NCI-H1105 (cell line): ENCODE measurements at places on chromosomes 1 and 21.

DNA sequence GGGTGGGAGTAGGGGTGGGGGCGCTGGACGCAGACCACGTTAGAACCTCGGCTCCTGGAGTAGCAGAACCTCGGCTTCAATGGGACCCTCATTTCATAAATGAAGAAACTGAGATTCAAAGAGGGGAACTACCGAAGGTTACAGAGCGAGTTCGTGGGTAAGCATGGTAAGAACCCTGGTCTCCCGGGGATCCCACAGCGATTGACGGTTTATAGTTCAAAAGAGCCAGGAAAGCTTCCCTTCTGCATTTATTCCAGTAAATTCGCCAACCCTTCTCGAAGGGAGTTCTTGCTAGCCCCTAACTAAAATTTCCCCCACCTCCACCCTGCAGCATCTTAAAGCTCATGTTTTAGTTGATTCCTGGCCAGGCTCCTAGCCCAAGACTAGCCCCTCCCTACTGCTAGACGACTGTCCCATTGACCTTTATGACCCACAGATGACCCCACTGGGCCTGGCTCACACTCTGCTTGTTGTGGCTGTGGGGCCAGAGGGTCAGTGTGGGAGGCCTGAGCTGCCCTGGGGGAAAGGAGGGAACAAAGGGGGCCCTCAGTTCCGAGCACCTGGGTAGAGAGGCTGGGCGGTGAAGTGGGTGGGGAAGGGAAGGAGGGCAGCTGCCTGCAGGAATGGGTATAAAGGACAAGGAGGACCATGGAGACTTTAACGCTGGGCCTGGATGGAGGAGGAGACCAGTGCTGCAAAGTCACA is 558 bp upstream of the KIF21B start:
- no peak for DNase-seq

DNA sequence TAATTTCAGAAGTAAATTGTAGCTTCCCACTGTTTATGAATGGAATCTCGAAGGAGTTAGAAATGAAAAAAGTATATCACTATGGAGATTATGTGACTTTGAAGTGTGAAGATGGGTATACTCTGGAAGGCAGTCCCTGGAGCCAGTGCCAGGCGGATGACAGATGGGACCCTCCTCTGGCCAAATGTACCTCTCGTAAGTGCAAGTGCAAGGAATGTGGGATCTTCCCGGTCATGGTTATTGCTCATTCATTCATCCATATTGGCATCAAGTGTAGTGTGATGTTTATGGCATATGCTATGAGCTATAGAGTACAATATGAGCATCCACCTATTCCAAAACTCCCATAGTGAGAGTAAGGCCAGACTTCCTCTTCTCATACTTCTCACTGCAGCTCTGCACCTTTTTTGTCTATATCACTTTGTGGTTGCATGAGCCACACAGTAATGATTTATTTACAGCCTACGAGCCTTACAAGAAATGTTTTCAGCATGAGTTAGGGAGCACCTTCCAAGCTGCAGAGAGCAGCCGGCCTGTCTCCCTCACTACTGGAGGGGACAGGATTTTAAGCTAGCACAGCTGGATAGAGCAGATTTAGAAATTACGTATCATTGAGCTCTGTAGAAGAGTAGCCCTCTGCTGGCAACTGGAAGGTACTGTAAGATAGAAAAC is 24.9 kb upstream of the CR1L start:
- DNase-seq = peak; percentile 11

GRCh38 chr1:85132078-85132720 is 68.6 kb downstream of the SYDE2 start:
- DNase-seq = no peak

GRCh38 chr1:54777431-54777830 is 13.1 kb upstream of the PARS2 start:
- DNase-seq = no peak

- DNase-seq = no peak
Observed at GRCh38 chr21:33937931-33938339, 22.3 kb upstream of the ATP5PO start.
